Stimulated activated CD4-positive, alpha-beta T cell treated with anti-CD3 and anti-CD28 coated beads, TNF-alpha, amount 100 ng/mL, for 1 hour (primary cell): ENCODE measurements at places on chromosomes 12 and 14.

DNA sequence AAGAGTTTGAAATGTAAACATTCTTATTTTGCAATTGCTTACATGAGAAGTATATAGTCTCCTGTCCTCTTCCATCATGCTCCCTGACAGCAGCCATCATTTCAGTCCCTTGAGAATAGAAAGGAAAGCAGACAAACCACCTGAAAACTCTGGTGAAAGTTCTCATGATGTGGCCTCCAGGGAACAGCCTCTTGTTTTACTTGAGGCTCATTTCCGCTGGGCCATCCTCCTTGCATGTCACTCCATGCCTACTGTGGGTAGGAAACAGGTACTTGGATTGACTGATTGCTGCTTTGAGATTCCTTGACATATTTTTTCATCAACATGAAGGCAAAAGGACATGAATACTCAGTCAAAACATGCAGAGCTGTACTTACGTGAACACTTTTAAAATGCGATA lies 6.0 kb downstream of the SYT1 start:
- DNase-seq, result no peak

DNA sequence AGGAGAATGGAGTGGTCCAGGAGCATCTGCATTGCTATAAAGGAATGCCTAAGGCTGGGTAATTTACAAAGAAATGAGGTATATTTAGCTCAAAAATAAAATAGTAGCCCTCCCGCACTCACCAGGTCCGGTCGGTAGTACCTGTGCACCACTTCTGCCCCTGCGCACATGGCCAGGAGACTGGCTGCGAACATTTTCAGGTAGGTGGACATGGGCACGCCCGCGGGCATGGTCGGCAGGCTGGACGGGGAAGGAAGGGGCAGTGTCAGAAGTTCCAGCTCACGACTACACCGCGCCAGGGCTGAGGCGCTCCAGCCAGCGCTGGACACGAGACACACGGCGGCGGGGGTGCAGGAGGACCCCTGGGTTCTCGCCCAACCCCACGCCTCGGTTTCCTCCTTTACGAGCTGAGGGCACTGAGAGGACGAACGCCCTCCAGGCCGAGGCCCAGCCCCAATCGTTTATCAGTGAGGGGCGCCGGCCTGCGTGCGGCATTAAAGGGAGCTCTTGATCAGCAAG lies 9.1 kb upstream of the TDG start:
- no peak for DNase-seq

DNA sequence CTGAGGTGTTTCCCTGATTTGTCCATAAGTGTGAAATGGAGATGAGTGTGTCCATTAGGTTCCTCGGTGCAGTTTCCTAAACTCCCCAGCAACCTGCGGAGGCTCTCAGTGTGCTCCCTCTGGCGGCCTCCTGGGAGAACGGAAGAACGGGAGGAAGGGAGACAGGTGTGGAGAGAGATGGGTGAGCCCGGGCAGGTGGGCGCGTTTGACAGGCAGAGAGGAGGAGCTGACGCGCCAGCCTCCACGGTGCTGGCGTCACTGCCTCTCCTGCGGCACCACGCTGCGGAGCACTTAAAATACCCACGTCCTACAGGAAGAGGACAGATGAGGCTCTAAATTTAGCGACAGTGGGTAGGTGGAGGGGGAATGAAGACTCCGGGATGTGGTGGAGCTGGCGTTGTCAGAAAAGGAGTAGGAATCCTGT lies 26.8 kb upstream of the PEX5 start:
- no peak for DNase-seq

- DNase-seq, result no peak
Measured at GRCh38 chr12:106492857-106493256, 89.9 kb upstream of the RFX4 start.

DNA sequence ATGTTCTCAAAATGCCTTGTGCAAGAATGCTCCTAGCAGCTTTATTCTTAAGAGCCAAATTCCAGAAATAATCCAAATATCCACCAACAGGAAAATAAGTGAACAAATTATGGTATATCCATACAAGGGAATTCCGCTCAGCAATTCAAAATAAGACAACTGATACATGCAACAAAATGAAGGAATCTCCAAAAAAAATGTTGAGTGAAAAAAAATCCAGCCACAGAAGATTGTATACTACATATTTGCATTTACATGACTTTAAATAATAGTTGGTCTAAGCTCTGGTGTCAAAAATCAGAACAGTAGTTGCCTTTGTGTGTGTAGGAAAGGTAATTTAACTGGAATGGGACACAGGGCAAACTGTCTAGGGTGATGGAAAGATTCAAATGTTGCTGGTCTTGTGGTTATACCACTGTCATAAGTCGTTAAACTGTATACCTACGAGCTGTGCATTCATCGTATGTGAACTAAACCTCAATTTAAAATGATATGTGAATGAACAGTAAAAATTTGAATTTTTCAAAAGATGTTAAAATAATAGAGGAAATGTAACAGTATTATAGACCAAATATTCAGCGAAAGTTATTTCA lies 3.2 kb downstream of the CD69 start:
- DNase-seq, result no peak

- DNase-seq, result no peak
Measured at GRCh38 chr12:94495445-94496115, 35.9 kb upstream of the CEP83 start.

DNA sequence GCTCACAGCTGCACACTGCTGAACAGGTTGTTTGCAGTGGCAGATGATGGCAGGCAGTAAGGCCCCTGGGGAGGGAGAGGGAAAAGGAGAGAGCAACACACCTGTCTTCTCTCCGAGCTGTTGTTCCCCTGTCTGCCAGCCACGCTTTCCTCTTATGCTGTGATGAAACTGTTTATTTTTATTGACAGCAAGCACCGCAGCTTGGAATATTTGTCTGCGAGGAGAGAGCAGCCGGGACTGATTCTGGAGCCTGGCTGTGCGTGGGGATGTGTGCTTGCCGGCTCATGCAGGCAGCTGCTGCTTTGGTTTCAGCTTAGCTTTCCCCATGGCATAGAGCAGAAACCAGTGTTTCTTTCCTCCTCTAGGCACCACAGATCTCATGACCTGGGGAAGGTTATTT lies 58.7 kb upstream of the KCNA5 start:
- no peak for DNase-seq

- no peak for DNase-seq
Measured at GRCh38 chr14:49553106-49553505, 33.1 kb downstream of the RPS29 start.

DNA sequence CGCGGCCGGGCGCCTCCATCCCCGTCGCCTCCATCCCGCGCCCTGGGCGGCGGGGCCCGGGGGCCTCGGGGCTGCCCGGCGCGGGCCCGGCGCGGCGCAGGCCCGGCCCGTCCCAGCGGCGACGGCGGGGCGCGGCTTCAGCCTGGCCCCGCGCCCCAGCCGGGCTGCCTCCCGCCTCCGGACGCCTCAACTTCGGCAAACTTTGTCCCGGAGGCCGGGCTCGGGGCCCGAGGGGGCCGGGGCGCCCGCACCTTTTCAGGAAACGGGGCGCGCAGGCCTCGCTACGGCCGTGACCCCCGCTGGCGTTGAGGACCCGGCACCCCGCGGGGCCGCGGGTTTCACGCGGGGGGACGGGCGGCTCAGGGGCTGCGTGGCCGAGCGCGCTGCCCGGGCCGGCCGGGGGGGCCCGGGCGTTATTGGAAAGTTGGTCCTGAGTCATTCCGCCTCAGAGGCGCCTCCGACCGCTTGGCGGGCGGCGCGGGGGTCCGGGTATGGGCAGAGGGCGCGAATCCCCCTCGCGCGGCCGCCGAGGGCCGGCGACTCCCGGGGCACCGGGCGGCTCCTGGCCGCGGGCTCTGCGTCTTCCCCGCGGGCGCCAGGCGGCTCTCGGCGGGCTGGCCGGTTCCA lies 575 bp downstream of the TRAF3 start:
- no peak for DNase-seq

DNA sequence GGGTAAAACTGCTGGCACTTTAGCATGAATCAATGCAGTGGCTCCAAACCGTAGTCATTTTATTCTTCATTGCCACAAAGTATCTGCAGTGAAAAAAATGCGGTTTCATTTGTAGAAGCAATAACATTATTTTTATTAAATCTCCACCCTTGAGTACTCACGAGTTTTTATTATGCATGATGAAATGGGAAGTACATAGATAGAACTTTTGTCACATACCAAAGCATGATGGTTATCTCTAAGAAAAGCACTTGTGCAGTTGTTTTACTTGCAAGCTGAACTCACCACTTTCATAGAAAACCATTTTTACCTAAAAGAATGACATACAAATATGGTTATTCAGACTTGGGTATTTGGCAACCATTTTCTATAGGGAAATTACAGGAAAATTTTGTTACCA lies 90.3 kb downstream of the PELI2 start:
- no peak for DNase-seq

GRCh38 chr12:50914872-50915484 lies 37.4 kb upstream of the HIGD1C start:
- no peak for DNase-seq

GRCh38 chr12:71780237-71780822 lies 25.7 kb downstream of the RAB21 start:
- DNase-seq, result no peak

GRCh38 chr14:91380610-91381371 lies 36.8 kb downstream of the CCDC88C start:
- DNase-seq, result no peak

DNA sequence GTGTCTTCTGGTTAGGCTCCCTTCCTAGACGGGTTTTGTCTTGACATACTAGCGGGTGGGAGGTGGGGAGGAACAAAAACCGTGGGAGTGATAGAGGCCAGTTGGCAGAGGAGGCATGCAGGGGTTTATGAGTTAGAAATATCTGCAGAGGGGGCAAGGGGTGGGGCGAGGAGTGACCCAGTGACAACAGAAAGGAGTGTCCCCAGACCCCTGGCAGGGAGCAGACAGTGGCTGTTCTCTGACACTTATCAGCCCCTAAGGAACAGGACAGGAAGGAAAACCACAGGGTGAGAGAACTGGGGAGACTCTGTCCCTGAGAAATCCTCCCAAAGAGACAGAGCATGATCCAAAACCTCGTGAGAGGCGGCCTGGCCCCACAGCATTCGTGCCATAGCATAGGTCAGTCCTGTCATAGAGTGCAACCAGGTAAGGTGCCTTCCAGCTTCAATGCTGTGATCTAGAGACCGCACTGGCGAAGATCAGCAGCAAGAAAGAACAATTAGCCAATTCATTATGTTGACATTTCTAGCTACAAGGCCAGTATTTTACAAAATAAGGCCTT lies 141.4 kb downstream of the CRADD start:
- DNase-seq, result no peak

DNA sequence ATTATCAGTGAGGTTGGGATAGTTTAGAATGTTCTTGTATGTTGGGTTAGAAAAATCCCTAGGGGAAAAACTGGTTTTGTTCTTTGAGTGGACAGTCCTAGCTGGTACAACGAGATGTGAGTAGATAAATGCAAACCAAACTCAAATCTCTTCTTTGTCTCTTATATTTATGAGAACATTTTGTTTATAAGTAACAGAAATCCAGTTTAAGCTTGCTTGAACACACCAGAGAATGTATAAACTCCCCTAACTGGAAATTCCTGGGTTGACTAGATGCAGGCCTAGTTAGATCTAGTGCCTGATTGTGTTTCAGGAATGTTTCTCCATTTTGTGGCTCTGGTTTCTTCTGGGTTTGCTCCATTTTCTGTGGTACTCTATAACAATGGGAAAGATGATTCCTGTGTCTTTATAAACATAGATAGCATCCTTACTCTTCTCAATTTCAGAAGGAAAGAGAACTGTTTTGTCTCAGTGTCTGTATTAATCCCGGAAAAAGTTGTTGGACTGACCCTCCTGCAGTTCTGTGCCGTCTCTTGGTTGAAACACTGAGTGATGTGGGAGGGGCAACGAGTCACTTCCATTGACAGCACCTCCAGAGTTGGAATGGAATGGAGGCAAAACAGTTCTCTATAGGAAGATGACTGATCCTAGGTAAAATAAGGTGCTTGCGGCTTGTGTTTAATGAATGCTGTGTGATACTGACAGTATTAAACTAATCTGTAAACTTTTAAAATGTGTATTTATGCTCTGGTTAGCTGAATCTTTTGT lies 244.8 kb downstream of the TMTC2 start:
- DNase-seq, result no peak

DNA sequence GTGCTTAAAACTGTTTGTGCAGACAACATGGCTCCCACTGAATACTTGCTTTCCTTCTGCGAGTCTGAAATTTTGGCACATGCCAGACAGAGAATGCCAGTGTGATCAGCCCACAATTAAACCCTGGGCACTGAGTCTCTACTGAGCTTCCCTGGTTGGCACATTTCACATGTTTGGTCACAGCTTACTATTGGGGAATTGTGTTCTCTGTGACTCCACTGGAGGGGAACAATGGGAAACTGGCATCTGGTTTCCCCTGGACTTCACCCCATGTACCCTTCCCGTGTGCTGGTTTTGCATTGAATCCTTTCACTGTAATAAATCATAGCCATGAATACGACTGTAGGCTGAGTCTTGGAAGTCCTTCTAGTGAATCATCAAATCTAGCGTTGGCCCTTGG lies 64.9 kb downstream of the EFCAB11 start:
- DNase-seq, result no peak

GRCh38 chr12:16763901-16764300 lies 157.9 kb upstream of the LMO3 start:
- DNase-seq, result no peak

GRCh38 chr12:129607756-129608155 lies 296.1 kb downstream of the TMEM132D start:
- no peak for DNase-seq

- DNase-seq, result no peak
Measured at GRCh38 chr14:58707949-58708348, 70.2 kb downstream of the DACT1 start.

DNA sequence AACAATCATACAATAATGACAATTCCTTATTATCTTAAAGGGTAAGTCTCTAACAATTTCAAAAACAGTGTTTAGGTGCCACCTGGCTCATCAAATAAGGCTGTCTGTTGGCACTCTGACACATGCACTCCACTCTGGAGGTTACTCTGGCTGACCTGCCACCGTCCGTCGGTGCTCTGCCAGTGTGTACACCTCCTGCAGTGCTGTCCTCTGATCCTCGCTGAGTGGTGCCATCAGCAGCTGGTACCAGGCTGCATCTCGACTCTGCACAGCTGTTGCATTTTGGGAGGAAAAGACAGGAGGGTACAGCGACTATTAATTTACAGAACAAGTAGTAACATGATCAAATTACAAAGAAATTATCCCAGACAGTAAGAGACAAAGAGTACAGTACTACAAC lies 63.9 kb downstream of the IPO8 start:
- DNase-seq, result no peak

- DNase-seq, result no peak
Measured at GRCh38 chr12:83214185-83214584, 527.5 kb downstream of the TMTC2 start.

DNA sequence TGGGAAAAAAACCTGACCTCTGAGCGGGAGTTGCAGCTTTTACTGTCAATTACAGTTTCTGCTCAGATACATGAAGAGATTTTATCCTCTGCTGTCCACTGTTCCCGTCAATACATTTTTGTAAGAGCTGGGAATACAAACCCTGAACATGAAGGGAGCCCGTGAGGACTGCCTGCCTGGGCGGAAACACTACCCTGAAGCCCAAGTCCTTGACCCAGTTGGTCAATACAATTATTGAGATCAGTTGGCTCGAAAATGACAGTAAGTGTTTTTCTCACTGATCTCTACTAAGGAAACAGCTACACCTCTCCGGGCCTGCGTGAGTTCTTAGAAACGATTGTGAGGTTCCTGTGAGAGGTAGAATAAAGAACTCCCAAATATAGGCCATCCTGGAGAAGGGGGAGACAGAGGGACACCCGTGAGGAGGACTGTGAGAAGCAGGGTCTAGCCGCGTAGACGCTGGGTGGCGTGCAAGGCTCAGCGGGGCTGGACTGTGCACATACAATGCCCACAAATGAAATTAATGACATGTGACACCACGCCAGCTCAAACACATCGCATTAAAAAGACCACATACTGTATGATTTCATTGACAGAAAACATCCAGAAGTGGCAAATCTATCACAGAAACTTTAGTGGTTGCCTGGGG lies 509.5 kb downstream of the TMEM132D start:
- DNase-seq, result no peak
